Aorta (tissue), 5 donors: ENCODE measurements at places on chromosomes 12 and 14.

GRCh38 chr12:123278101-123278627, 6.5 kb upstream of the CDK2AP1 start:
- no peak for DNase-seq

GRCh38 chr12:91216871-91217270, 34.3 kb upstream of the DCN start:
- DNase-seq, result no peak

GRCh38 chr12:108309674-108310312, 29.3 kb downstream of the CMKLR1 start:
- DNase-seq, result no peak

GRCh38 chr14:63551332-63551731, 8.2 kb upstream of the PPP2R5E start:
- no peak for DNase-seq

GRCh38 chr14:58354808-58355207, 40.9 kb upstream of the TOMM20L start:
- no peak for DNase-seq

- peak; percentile 64 for DNase-seq
Measured at GRCh38 chr14:105084741-105085571, 19.7 kb upstream of the GPR132 start.

GRCh38 chr12:132554845-132555630, 55.3 kb downstream of the LRCOL1 start:
- no peak for DNase-seq

DNA sequence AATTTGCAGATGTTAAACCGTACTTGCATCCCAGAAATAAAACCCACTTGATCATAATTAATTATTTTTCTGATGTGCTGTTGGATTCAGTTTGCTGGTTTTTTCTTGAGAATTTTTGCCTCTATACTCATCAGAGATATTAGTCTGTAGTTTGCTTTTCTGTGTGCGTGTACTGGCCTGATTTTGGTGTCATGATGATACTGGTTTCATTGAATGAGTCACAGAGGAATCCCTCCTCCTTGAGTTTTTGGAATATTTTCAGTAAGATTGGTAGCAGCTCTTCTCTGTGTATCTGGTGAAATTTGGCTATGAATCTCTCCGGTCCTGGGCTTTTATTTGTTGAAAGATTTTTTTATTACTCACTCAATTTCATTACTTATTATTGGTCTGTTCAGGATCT, 100.4 kb upstream of the PMCH start:
- DNase-seq, result no peak

GRCh38 chr14:80669426-80669825, 272.1 kb downstream of the CEP128 start:
- DNase-seq, result no peak

GRCh38 chr12:23824358-23824757, 125.1 kb downstream of the SOX5 start:
- no peak for DNase-seq

GRCh38 chr12:2961705-2962104, 2.5 kb downstream of the TEAD4 start:
- no peak for DNase-seq

- no peak for DNase-seq
Measured at GRCh38 chr12:69480698-69481097, 10.5 kb downstream of the FRS2 start.

DNA sequence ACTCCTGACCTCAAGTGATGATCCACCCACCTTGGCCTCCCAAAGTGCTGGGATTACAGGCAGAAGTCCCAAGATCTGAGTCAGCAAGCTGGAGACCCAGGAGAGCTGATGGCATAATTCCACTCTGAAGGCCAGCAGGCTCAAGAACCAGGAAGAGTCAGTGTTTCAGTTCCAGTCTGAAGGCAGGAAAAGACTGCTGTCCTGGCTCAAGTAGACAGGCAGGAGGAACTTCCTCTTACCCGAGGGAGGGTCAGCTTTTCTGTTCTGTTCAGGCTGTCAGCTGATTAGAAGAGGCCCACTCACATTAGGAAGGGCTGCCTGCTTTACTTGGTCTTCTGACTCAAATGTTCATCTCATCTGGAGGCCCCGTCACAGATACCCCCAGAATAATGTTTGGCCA, 206.0 kb upstream of the MYL2 start:
- no peak for DNase-seq

GRCh38 chr12:119659289-119659897, 8.5 kb upstream of the PRKAB1 start:
- no peak for DNase-seq

- no peak for DNase-seq
Measured at GRCh38 chr12:59859171-59859510, 263.3 kb downstream of the SLC16A7 start.

GRCh38 chr14:75328558-75329155, 50.0 kb downstream of the FOS start:
- DNase-seq, result no peak

GRCh38 chr12:106139422-106140171, 843 bp upstream of the NUAK1 start:
- peak; percentile 90 for DNase-seq

DNA sequence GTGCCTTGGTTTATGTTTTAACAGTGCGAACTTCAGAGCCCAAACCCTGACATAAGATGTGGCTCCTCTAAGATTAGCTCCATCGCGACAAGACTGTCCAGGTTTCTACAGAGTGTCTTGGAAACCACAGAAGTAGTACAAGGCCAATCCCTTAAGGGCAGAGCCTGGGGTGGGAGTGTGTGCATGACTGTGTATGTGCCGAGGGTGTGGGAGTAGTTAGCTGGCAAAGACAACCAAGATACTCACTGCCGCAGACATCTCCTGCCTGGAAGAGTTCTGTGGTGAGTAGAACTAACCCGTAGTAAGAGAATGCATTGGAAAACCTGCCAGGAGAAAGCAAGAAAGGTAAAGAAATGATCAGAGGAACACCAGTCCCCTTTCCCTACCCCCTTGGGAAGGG, 54.1 kb downstream of the DAO start:
- no peak for DNase-seq

DNA sequence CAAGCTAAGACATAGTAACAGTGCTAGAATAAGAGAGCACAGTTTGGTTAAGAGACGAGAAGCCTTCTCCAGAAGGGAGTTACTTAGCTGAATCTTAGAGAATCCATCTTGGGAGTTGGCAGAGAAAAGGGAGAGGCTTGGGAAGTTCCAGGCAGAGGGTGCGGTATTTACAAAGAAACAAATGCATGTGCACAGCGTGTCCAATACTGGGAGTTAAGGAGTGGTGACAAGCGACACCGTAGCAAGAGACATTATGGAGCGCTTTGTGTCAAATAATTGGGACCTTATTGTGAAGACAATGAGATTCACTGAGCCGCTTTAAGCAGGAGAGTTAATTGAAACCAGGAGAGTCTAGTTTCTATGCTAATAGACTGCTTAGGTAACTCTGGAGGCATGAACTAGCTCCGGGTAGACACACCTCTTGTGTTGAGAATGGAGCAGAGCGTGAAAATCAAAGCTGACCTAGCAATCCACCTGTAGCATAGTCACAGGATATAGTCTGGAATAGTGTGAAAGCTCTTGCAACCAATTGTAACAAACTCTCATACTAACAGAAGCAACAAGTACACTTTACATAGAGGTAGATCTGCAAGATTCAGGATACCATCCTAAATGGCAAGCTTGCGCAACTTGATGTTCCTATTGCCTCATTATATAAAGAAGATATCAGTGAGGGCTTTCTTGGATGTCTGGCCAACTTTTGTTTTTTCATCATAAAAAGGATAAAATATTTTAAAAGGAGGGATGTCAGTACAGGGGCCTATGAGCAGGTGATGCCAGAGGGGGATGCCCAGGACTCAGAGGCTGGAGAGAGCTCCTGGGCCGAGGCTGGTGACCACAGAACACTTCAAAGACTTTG, 5.3 kb downstream of the ALDH1L2 start:
- DNase-seq, result no peak

DNA sequence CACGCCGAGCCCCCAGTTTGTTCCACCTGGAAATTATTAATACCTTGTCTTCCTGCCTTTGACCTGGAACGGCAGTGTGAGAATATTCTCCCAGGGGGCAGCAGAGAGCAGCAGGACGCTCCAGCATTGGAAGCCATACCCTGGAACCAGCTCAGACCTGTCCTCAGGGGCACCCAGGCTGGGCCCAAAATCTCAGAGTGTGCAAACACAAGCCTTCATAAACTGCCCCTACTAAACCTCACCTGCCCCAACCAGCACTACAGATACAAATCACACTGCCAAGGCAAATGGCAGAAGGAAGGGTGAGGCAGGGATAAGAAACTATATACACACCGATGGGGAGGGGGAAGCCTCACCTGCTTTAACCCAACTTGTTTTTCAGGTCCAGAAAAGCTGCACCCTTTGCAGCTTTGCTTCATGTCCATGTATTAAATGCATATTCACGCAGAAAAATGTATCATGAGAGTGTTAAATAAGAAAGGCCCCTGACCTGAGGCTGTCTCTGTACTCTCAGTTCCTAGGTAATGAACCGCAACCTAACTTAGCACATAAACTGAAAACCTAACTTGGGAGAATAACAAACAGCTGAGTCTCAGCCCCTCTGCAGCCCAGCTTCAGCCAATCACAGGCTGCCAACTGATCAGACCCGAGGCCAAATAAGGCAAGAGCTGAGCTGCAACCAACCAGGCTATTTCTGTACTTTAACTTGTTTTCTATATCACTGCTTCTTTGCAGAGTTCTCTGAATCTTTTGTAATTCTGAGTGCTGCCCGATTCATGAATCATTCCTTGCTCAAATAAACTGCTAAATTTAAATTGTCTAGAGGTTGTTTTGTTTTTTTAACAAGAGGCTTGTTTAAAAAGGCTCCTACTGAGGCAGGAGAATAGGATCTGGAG, 130.1 kb downstream of the SPTSSA start:
- DNase-seq, result peak; percentile 63

- no peak for DNase-seq
Measured at GRCh38 chr12:76546889-76547288, 12.7 kb downstream of the OSBPL8 start.

DNA sequence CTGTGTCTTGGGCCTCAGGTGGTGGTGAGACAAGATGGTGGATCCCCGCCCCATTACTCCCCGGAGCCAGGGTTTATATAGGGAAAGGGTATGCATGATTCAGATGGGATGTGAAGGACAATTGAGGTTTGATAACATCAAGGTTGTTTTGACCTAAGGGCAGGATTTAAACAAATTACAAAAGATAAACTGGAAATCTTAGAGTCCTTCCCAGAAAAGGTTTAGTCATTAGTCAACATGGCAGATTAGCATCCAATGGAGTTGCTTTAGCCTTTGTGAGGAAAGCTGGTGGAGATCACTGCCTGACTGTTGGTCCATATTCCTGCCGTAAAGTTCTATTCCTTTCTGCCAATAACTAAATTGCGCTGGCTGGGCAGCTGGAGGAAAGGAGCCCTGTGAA, 15.6 kb upstream of the FRMD6 start:
- DNase-seq, result no peak

- no peak for DNase-seq
Measured at GRCh38 chr14:79011091-79011919, 841.1 kb downstream of the NRXN3 start.

- no peak for DNase-seq
Measured at GRCh38 chr12:2691345-2692071, 103.3 kb upstream of the FKBP4 start.

DNA sequence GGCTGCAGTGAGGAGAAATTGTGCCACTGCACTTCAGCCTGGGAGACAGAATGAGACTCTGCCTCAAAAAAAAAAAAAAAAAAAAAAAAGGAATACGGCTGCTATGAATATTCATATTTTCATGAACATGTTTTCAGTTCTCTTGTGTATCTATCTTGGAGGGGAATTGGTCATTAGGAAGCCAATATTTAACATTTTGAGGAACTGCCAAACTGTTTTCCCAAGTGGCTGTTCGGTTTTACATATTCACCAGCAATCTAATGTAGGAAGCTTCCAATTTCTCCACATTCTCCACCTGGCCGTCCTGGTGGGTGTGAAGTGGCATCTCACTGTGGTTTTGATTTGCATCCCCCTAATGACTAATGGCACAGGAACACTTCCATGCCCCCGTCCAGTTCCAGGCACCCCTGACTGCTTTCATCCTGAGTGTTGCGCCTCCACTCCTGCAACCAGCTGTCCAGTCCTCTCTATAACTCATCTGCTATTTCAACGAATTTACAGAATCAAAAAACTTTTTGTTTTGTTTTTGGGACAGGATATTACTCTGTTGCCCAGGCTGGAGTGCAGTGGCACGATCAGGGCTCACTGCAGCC, 5.7 kb downstream of the STXBP6 start:
- DNase-seq, result no peak

DNA sequence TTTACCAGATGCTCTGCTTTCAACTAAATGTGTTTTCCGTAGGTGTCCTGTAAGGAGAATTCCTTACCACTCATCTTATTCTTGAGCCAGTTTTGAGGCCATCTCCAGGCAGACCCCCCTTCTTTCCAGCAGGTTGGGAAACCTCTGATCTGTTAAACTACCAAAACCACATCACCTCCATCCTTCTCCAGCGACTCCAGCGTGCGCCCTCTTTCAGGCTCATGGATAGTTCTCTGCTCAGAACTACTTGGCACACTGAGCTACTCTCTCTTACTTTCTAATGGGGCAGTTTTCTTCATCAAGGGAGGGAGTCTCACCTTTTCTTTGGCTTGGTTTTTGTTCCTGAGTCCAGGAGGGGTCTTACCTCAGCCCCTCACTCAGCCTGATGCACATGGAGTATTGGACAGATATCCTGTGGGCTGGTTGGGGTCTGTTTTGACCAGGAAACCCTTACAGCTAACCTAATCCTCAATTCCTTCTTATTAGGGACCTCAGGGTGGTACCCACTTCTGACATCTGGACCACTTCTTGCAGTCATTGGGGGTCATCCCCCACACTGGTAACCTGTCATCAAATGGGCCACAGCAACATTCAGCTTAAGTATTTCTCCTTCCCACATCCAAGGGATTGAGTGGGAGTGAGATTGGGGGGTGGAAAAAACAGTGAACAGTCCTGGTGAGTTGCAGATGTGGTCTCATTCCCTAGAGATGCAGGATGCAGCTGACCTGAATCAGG, 5.2 kb downstream of the DHRS2 start:
- DNase-seq, result no peak

DNA sequence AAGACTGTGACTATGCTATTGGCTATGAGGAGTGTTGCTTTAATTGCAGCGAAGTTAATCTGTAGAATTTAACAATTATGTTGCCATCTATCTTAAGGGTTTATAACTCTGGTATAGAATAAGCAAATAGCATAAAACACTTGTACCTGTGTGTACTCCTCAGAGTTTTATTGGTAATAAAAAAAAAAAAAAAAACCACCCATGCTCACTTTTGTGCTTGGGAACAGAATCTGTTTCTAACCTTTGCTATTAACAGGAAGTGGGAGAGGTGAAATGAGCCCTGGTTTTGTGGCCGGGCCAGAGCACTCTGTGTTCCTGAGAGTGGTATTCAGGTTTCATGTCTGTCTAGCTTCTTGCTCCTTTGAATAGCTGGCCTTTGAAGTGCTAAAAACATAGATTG, 53.1 kb downstream of the PDE3A start:
- DNase-seq, result no peak
